ENCODE measurements at places on chromosomes 4 and X.

- no peak for DNase-seq
Observed at GRCh38 chrX:39705290-39705689, 392.5 kb downstream of the BCOR start.

DNA sequence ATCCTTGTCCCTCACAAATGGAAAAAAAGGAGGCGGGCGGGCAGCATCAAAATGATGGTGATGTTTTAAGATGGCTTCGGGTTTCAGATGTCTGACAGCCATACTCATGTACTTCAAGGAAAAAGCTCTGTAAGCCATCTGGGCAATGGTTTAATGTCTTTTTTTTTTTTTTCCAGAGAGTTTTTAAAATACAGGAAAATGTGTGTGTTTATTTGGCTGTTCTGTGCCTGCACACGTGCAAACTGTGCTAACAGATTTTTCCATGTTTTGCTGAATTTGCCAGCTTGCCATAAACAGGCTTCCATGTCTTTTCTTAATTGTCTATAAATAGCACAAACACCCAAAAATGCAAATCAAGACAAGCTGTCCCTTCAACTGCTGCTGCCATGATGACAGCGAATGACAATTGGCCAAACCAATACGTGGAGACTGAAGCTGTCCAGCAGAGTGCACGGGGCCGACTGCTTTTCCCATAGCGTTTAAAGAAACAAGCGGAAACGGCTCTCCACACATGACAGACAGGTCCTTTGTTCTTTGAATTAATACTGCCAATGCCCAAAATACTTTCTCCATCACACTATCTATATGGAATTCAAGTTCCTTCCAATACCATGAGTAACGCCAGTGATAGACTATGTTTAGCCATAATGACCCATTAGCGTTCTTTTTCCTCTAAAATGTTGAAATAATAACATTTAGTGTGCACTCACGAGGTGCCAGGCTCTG lies 35.7 kb downstream of the AFAP1 start:
- no peak for DNase-seq

- DNase-seq, result no peak
Observed at GRCh38 chrX:137171626-137172025, 137.8 kb upstream of the GPR101 start.

DNA sequence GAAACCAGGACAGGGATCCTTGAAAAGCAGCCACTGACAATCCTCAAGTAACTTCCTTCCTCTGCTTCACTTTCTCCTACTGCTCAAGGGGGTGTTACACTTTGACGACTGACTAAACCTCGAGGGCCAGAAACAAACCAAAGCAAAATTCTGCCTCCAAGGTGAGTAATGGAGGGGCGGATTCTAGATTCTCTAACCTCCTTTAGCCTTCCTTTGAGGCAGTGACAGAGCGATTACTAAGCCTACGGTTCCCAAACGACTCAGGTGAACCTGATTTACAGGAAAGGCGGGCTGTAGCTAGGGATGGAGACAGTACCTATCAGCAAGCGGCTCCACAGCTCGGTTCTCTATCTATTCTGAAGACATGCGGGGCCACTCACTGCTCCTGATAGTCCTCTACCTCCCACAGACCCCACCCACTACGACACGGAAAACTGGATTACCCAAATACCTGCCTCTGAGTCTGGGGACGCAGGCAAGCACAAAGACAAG lies 487 bp downstream of the TBCK start:
- DNase-seq, result no peak

- DNase-seq, result no peak
Observed at GRCh38 chr4:165481053-165481835, 102.4 kb downstream of the CPE start.

DNA sequence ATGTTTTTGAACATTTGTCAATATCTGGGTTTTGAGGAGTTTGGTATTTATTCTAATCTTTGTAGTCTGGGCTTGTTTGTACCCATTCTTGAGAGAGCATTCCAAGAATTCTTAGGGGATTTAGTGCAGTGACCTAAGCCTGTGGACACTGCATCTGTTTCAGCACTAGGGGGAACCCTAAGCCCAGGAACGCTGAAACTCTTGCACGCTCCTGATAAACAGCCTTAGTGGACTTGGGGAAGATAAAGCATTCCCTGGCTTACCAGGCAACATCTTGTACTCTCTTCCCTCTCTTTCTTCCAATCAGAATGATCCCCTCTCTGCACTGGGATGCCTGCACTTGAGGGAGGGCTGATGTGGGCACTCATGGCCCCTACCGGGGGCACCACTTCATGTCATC lies 654.9 kb upstream of the HTR2C start:
- DNase-seq, result no peak

- no peak for DNase-seq
Observed at GRCh38 chr4:126404549-126404948, 1089.8 kb downstream of the FAT4 start.

- DNase-seq, result no peak
Observed at GRCh38 chr4:3452376-3452775, 10.6 kb downstream of the HGFAC start.

GRCh38 chrX:23694606-23695005 lies 27.3 kb downstream of the PRDX4 start:
- peak; percentile 1 for DNase-seq

GRCh38 chr4:142817442-142817841 lies 28.7 kb downstream of the INPP4B start:
- no peak for DNase-seq

- DNase-seq, result no peak
Observed at GRCh38 chr4:54281054-54281766, 52.1 kb downstream of the PDGFRA start.

DNA sequence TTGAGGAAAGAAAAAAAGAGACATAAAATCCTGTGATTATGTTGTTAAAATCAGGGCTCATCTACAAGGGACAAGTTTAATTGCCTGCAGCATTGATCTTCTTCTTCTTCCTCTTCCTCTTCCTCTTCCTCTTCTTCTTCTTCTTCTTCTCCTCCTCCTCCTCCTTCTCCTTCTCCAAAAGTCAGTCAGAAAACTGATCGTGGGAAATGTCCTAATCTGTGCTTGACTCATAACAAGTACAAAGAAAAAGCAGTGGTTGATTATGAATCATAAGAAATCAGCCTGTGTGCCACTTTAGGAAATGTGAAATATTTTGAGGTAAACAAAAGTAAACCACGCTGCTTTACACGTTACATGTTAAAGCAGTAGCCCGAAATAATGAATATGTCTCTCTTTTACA lies 2.7 kb upstream of the ATP10D start:
- no peak for DNase-seq

GRCh38 chr4:1376391-1376840 lies 29.4 kb downstream of the UVSSA start:
- no peak for DNase-seq

GRCh38 chr4:134848681-134849080 lies 647.1 kb upstream of the PABPC4L start:
- DNase-seq, result no peak

DNA sequence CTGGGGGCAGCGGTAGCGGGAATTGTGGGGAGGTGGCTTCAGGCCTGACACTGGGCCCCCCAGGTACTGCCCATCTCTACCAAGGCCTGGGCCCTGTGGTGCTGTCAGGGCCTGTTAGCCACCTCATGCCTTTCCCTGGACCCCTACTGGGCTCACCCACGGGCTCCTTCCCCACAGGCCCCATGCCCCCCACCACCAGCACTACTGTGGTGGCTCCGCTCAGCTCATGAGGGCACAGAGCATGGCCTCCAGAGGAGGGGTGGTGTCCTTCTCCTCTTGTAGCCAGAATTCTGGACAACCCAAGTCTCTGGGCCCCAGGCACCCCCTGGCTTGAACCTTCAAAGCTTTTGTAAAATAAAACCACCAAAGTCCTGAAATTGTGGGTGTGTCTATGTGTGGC lies 7.5 kb downstream of the GATA1 start:
- DNase-seq, result no peak
